Panc1 (cell line): ENCODE measurements at places on chromosomes 5 and 9. TPM values are rescaled to one million over a fixed set of nuclear protein-coding genes. Genes with fewer than 3 reads are reported as not detected.

SHOC1 gene
- 0.10 TPM for total RNA-seq

- no peak for DNase-seq
Observed at GRCh38 chr9:134657666-134658377, 16.2 kb downstream of the COL5A1 start.

GRCh38 chr5:170591054-170591453 is 87.2 kb downstream of the KCNIP1 start:
- DNase-seq: no peak

DNA sequence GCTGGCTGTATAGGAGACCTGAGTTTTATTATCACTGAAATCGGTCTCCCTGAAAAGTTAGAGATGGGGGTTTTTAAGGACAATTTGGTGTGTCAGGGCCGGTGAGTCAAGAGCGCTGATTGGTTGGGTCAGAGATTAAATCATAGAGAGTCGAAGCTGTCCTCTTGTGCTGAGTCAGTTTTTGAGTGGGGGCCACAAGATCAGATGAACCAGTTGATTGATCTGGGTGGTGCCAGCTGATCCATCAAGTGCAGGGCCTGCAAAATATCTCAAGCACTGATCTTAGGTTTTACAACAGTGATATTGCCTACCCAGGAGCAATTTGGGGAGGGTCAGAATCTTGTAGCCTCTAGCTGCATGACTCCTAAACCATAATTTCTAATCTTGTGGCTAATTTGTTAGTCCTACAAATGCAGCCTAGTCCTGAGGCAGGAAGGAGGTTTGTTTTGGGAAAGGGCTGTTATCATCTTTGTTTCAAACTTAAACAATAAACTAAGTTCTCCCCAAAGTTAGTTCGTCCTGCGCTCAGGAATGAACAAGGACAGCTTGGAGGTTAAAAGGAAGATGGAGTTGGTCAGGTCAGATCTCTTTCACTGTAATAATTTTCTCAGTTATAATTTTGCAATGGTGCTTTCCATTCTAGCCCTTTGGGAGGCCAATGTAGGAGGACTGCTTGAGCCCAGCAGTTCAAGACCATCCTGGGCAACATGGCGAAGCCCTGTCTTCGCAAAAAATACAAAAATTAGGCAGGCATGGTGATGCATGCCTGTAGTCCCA is 31.6 kb upstream of the RFK start:
- DNase-seq: no peak

- no peak for DNase-seq
Observed at GRCh38 chr5:172845154-172845553, 11.1 kb downstream of the ERGIC1 start.

GRCh38 chr9:25418974-25419373 is 259.3 kb downstream of the TUSC1 start:
- no peak for DNase-seq
